ENCODE measurements at places on chromosomes 7 and 10.

DNA sequence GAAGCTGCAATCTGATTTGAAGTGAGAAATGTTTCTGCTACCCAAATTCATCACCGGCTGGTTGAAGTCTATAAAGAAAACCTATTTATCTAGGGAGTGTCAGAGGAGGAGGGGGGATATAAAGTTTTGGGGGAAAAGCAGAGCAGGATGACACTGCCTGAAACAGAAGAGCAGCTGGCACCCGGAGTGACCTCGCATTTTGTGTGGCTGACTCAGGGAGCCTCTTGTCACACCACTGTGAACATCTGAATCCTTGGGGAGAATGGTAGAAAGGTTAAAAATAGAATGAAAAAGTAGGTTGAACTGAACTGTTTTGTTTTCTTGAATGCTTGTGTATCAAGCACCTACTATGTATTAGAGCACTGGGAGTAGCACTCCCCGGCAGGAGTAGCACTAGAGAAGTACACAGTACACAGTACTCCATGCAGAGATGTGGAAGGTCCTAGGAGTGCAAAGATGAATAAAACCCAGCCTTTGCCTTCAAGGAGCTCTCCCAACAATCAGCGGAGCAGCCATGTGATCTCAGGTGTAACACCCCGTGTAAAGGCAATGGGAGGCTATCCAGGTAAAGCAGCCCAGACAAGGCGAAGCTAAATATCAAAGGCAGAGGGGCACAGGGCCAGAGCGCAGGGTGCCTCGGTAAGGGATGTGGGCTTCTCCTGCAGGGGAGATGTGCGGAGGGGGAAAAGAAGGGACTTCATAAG lies 13.5 kb downstream of the CRTAC1 start:
- DNase-seq, result no peak

- no peak for DNase-seq
These were observed 27.5 kb downstream of the ELFN1 start for GRCh38 chr7:1697499-1698125.

- DNase-seq, result no peak
These were observed 374.4 kb downstream of the PAXIP1 start for GRCh38 chr7:154628556-154628955.

DNA sequence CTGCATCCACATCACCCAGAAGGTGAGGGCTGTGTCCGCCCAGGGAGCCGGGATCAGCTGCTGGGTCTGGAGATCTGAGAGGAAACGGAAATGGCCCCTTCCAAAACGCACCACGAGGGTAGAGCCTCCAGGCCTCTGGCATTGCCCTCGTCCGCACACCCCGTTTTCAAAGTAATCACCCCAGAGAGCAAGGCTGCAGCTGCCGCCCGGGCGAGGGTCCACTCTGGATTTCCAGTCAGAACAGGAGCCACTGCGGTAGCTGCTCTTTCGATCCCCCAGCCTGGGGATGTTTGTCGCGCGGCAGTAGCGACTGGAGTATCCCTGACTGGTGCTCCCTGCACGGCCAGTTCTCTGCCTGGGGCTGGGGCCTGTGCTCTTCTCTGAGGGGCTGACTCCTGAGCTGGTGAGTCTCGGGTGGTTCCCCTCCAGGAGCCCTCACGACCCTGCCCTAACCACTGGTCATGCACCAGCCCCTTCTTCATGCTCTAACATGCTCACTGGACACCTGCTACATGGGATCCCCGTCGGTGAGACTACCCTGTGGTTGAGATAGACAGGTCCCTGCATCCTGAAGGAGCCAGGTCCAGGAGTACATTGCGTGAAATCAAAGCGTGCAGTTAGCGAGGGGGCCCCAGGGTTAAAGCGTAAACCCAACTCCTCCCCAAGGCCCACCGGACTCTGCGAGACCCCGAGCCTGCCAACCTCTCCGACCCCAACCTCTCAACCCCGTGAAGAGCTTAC lies 99.2 kb downstream of the FOXL3 start:
- DNase-seq, result no peak

DNA sequence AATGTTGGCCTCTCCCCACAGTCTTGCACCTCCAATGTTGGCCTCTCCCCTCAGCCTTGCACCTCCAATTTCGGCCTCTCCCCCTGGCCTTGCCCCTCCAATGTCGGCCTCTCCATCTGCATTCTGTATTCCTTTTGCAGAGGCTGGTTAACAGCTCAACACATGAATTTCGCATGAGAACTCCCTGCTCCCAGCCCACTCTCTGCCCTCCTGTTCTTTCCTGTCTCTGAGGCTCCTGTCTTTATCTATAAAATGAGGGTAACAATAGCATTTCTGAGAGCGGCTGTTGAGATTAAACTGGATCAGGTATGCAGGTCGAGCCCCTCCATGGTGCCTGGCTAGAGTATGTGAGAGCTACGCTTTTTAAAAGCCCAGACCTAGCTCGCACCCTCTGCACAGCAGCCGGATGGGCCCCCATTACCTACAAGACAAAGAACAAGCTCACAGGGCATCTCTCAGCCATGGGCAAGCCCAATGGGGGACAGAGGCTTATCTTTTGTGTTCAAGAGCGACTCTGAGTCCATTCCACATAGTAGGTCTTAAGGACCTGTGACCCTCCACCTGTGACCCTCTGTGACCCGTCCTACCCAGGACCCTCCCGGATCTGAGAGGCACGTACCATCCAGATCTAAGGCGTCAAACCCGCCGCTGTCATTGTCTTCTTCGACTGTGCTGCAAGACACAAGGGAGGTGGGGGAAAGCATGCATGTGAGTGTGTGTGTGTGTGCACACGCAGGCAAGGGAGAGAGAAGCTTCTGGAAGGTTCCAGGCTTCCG lies 82.2 kb upstream of the GNA12 start:
- DNase-seq, result no peak

DNA sequence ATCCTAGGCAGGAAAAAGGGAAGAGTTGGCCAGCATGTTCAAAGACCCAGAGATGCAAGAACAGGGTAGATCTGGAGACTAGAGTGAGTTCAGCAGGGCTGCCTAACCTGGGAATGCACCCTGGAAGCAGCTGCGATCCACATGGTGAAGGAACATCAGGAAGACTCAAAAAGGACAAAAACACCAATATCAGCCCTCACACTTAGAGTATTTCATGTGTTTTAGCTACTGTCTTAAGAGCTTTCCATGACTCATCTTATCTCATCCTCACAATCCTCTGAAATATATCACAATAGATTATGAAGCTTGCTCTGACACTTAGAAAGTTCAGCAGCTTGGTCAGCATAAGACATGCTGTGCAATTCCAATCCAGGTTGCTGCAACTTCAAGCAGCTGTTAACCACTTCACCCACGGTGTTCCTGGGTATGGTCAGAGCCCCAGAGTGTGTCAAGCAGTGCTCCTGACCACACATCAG lies 380.9 kb downstream of the PARD3 start:
- DNase-seq, result no peak

DNA sequence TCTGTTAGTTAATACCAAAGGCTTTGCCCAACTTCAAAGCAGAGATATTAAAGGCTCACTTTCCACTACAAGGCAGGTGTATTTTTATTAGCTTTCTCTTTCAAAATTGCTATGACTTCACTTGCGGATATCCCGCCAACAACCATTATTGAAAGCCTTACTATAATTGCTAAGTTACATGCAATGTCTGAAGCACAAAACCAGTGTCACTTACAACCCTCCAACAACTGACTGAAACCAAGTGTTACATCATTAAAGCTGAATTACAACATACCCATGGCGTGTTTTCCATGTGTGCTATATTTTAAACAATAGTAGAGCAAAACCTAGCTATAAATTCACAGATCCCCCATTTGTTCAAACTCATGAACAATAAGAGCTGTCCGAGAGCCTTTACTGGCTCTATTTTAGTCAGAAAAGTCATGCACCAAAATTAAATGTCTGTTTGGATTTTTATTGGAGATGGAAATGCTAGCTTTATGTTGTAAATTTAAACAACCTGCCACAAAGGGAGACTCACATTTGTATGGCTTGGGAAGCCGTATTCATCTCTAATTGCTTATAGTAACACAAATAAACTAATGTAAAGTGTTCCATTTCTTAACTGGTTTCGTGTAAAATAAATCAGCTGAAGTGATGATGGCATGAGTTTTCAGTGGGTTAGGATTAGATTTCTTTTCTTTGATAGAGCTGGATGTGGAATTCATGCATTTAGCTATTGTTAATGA lies 227.1 kb downstream of the AGMO start:
- DNase-seq, result no peak

GRCh38 chr7:124310934-124311390 lies 278.1 kb upstream of the TMEM229A start:
- DNase-seq, result no peak

DNA sequence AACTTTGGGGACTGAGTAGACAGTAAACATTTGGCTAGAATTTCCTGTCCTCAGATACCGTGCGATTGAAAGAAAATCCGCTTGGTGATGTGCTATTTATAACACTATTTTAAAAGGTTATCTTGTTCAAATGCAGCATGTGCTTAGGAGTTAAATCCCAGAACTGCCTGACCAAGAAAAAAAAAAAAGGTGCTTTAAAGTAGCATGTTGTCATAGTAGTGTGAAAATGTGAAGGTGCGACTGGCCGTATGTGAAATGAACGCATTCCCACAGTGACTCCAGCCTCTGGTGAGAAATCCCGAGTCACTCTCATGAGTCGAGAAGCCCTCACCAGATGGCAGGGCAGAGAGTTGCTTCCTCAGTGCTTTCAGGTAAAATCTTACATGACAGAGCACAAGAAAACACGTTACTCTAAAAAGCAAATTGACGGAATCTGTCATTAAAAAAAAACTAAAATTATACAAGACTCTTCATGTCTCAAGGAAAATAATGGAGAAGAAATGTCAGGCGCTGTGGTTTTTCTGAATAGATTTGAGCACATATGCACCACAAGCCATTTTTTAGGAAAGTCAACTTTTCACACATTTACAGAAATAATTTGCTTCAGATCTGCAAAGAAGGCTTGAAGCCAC lies 18.4 kb upstream of the KLF6 start:
- no peak for DNase-seq

DNA sequence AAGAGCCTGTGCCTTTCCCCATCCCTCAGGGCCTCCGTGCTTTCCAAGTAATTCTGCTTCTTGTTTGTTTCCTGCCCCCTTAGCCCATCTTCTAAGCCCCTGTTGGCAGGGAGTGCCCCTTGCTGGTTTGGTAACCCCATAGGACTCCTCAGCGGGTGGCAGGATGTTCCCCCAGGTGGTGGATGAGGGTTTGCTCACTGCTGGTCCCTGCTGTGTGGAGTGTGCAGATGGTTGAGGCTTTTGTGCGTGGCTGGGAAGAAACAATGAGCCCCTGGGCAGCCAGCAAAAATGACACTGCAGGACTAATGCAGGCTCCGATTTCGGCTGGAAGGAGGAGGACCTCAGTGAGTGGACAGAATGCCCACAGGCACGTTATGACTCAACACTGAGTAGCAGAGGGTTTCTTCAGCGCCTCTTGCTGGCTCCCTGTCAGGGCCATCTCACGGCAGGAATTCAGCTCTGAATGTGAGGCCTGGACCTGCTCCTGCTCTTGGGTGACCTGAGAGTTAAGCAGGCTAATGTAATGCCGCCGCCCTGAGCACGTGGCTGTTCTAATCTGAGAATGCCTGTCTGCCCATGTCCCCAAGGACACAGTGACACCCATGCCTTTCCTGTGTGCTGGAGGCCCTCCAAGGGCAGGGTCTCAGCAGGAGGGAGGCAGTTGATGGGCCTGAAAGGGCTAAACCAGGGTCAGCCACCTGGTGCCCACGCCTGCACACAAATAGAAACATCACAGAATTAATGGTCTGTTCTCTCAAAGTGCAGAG lies 16.6 kb downstream of the BAG3 start:
- peak; percentile 71 for DNase-seq

DNA sequence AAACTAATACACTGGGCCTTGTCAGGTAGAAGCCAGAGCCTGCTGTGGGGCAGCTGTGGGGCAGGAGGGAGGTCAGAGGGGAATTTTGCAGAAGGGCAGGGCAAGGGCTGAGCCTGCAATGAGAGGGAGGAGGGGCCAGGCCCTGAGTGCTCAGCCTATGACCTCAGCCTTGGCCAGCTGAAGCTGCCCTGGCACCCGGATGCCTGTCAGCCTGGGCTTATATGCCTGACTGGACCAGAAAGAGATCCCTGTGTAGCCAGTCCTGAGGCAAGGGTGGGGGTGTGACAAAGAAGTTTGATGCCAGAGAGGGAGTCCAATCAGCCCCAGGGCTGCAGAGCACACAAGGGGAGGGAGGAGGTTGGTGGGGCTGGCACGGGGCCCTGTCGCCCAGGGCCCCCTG lies 22.3 kb upstream of the PRRT4 start:
- DNase-seq, result no peak

DNA sequence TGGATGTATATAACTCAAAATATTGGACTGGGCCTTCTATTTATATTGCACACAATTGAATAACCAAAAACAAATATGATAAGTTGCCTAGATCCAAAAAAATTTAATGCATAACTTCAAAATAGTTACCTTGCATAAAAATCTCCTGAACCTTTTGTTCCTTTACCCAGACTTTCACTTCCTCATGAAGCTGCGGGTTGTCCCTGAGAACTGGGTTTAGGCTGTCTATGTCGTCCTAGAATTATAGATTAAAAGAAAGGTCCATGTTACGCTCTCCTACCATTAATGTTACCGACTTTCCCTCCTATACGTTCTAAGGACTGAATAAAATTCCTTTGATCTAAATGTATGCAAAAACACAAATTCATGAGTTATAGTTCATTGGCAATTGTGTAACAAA lies 86.6 kb downstream of the NRBF2 start:
- no peak for DNase-seq

- no peak for DNase-seq
These were observed 528 bp downstream of the CAMK2G start for GRCh38 chr10:73873838-73874215.

All from epithelial cell of prostate (primary cell).